ENCODE measurements at places on chromosomes 7 and 10. TPM values are rescaled to one million over a fixed set of nuclear protein-coding genes. Genes with fewer than 3 reads are reported as not detected.

GRCh38 chr7:49926720-49927119, 153.3 kb downstream of the VWC2 start:
- no peak for DNase-seq
- H3K4me3 ChIP-seq: no peak overlapping the region
- no peak overlapping the region for H3K27ac ChIP-seq
- no peaks in the 10 kb centered on the region for H3K36me3 ChIP-seq
- H3K4me1 ChIP-seq: no peaks in the 10 kb centered on the region

SPDYE8 gene
- total RNA-seq: not detected

ADRA2A gene
- total RNA-seq: 11.5 TPM

HACD1 gene
- total RNA-seq: 103 TPM

HMX2 gene
- not detected for total RNA-seq

DNA sequence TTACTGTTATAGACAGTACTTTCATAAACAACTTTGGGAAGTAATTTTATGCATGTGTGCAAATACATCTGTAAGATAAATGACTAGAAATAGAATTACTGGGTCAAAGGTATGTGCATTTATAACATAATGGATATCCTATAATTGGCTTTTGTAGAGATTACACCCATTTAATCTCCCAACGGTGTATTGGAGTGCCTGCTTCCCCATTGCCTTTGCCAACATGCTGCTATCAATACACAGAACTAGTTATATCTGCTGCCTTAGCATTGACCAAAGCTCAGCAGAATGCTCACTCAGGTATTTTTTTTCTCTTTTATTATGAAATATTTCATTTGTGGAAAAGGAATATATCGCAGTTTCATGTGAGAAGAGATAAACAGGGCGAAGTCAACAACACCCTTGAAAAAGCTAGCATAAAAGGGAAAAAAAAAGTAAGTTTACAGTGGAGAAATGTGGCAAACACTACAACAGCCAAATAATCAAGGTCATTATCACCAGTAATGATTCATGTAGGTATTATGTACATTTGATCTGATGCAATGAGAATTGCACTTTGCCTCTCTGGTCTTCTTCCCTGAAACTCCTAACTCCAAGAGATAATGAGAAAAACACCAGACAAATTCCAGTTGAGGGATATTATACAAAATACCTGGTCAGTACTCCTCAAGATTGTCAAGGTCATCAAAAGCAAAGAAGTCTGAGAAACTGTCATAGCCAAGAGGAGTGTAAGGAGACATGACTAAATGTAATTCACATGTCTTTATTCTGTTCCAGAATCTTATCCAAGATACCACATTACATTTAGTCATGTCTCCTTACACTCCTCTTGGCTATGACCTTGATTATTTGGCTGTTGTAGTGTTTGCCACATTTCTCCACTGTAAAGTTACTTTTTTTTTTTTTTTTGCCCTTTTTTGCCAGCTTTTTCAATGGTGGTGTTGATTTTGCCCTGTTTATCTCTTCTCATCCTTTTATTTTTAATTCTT, 36.8 kb downstream of the MARCHF5 start:
- DNase-seq: no peak
- H3K4me3 ChIP-seq: no peak overlapping the region
- H3K27ac ChIP-seq: no peak overlapping the region

- H3K4me3 ChIP-seq: no peak overlapping the region
- H3K4me1 ChIP-seq: peaks cover 4% of the 10 kb centered on the region
- no peaks in the 10 kb centered on the region for H3K36me3 ChIP-seq
- no peak overlapping the region for H3K27ac ChIP-seq
- DNase-seq: no peak
These were observed 3.2 kb upstream of the VSIR start for GRCh38 chr10:71776481-71776925.

DNA sequence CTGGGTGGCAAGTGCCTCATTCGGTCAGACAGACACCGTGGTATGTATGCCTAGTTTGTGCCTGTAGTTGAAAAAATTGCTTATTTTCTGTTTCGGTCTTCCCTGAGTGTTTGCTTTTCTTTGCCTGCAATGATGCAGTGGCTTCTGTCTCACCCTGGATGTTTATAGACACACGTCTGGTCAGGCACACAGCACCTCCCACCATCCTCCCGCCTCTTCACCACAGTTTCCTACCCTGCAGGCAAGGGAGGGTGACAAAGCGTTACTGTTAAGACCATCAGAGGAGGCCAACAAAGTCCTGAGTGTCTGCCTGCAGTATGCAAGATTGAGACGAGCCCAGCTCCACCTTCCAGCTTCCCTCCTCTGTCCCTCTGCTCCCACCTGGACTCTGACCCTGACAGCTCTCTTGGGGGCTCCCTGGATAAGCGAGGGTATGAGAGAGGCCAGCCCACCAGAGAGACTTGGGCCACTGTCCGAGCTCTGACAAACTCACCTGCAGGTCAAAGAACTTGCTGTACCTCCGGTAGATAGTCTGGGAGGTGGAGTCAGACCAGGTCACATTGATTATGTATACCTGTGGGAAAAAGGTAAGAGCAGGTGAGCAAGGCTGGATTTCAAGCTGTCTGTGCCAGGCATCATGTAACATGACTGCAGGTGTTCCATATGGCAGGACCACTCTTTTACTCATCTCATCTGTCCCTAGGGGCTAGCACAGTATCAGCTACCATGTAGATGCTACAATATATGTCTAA, 54.4 kb downstream of the SH3PXD2A start:
- H3K4me3 ChIP-seq: no peak overlapping the region
- H3K27ac ChIP-seq: no peak overlapping the region
- H3K4me1 ChIP-seq: no peaks in the 10 kb centered on the region
- H3K27me3 ChIP-seq: no peaks in the 10 kb centered on the region
- H3K36me3 ChIP-seq: no peaks in the 10 kb centered on the region

GRCh38 chr10:51014680-51015389, 59.5 kb upstream of the PRKG1 start:
- no peak for DNase-seq
- H3K36me3 ChIP-seq: no peaks in the 10 kb centered on the region
- peaks cover 7% of the 10 kb centered on the region for H3K4me1 ChIP-seq
- H3K4me3 ChIP-seq: no peak overlapping the region
- H3K27ac ChIP-seq: peak overlapping the region; percentile 78
- no peaks in the 10 kb centered on the region for H3K27me3 ChIP-seq

DNA sequence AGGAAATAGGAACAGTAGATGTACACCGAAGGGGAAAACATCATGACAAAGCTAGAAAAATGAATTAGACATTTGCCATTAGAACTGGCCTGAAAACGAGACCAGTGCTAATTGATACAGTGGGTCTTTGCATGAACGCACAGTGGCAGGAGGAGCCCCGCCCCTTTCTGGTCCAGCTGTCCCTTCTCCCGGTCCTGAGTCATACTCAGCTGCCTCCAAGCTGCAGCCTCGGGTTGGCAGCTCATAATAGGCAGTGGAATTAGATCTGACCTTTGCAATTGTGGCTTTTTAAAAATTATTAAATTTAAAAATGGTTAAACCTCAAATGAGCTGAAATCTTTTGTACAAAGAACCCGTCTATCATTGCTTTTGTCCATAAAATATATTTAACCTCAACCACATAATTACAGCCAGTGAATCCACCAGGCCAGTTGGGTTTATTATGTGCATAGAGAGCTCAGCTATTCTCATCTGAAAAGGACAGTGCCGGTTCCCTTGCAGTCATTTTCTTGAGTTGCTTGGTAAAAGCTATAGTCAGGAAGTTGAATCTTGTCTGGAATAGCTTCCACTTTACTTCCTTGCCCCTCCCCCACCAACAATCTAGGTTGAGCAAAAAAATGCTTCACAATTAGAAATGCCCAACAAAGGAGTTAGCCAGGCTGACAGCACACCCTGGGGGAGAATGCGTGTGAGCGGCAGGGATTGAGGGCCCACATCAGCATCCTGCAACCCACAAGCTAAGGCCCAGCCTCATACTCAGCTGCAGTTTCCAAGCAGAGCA, 147.1 kb downstream of the BUB3 start:
- no peak overlapping the region for H3K4me3 ChIP-seq
- H3K4me1 ChIP-seq: no peaks in the 10 kb centered on the region
- H3K36me3 ChIP-seq: no peaks in the 10 kb centered on the region
- no peaks in the 10 kb centered on the region for H3K27me3 ChIP-seq
- no peak overlapping the region for H3K27ac ChIP-seq

DNA sequence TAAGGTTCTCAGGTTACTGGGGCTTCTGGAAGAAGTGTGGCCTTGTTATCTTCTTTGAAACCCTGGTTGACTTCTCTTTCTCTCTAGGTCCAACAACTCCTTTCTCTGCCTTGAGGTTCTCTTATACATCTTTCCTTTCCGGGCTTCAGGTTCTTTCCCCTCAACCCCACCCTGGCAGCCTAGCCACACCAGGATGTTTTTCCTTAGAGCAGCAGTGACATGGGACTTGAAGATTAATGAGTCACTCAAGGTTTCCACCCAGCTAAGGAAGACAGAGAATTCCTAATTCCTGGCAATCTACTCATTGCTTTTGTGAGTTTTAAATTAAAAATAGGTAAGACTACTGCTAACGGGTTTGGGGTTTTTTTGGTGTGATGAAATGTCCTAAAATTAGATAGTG, 121.8 kb upstream of the HPS1 start:
- H3K4me1 ChIP-seq: no peaks in the 10 kb centered on the region
- no peak overlapping the region for H3K4me3 ChIP-seq
- H3K27ac ChIP-seq: no peak overlapping the region
- H3K36me3 ChIP-seq: no peaks in the 10 kb centered on the region

URGCP gene
- total RNA-seq: 38.0 TPM

GRCh38 chr7:92766461-92767003, 69.8 kb downstream of the CDK6 start:
- H3K4me3 ChIP-seq: no peak overlapping the region
- peaks cover 10% of the 10 kb centered on the region for H3K4me1 ChIP-seq
- H3K36me3 ChIP-seq: no peaks in the 10 kb centered on the region
- DNase-seq: no peak

GRCh38 chr10:88725798-88726197, 19.7 kb downstream of the LIPK start:
- H3K36me3 ChIP-seq: no peaks in the 10 kb centered on the region
- H3K27me3 ChIP-seq: no peaks in the 10 kb centered on the region
- no peak overlapping the region for H3K27ac ChIP-seq
- DNase-seq: no peak
- H3K4me3 ChIP-seq: no peak overlapping the region

UFSP1 gene
- 2.6 TPM for total RNA-seq

DNA sequence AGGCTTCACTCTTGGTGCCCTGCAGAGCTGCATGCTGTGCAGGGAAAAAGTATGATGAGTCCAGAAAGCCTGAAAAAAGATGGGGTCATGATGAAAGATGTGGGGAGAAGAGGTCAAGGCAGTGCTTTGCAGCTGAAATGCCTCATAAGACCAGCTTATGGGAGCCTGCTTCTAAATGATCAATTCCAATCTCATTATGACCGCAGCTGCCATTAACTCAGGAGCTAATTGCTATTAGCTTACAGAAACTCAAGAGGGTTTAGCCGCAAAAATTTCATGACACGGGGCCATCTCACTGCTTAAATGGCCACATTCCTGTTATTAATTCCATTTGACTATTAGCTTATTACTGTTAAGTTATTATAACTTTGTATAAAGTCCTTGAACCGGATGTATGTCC, 502.9 kb upstream of the ZMIZ1 start:
- H3K4me3 ChIP-seq: no peak overlapping the region
- peaks cover 4% of the 10 kb centered on the region for H3K4me1 ChIP-seq
- no peaks in the 10 kb centered on the region for H3K36me3 ChIP-seq
- H3K27ac ChIP-seq: no peak overlapping the region

SPDYE16 gene
- 0.16 TPM for total RNA-seq

GRCh38 chr10:99851825-99852224, 69.4 kb downstream of the ABCC2 start:
- H3K4me1 ChIP-seq: no peaks in the 10 kb centered on the region
- no peak overlapping the region for H3K4me3 ChIP-seq
- no peak for DNase-seq

DNA sequence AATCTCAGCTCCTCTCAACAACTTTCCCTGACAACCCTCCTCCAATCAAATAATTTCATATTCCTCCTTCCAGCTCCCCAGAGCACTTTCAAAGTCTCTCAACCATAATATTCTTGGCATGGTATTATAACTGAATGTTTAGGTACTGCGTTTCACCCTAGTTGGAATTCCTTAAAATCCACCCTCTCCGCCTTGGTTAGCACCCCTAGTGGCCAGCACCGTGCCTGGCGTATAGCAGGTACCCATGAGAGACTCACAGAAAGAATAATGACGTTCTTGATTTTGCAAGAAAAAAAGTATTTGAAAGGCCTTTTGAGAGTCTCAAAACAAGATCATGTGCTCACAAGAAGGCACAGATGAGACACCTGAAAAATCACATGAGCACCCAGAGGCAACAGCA, 50.9 kb downstream of the GLI3 start:
- no peaks in the 10 kb centered on the region for H3K4me1 ChIP-seq
- H3K27me3 ChIP-seq: no peaks in the 10 kb centered on the region
- H3K27ac ChIP-seq: no peak overlapping the region
- no peaks in the 10 kb centered on the region for H3K36me3 ChIP-seq
- no peak for DNase-seq

TAS2R5 gene
- total RNA-seq: 5.0 TPM

OR2A5 gene
- not detected for total RNA-seq

- H3K27ac ChIP-seq: no peak overlapping the region
- H3K4me3 ChIP-seq: no peak overlapping the region
- DNase-seq: no peak
- no peaks in the 10 kb centered on the region for H3K4me1 ChIP-seq
- H3K27me3 ChIP-seq: no peaks in the 10 kb centered on the region
These were observed 41.4 kb upstream of the AP5Z1 start for GRCh38 chr7:4733936-4734528.

- H3K4me1 ChIP-seq: no peaks in the 10 kb centered on the region
- H3K27ac ChIP-seq: no peak overlapping the region
- no peak overlapping the region for H3K4me3 ChIP-seq
- no peaks in the 10 kb centered on the region for H3K27me3 ChIP-seq
- H3K36me3 ChIP-seq: no peaks in the 10 kb centered on the region
- no peak for DNase-seq
These were observed 128.4 kb upstream of the STARD3NL start for GRCh38 chr7:38049679-38050078.

DNA sequence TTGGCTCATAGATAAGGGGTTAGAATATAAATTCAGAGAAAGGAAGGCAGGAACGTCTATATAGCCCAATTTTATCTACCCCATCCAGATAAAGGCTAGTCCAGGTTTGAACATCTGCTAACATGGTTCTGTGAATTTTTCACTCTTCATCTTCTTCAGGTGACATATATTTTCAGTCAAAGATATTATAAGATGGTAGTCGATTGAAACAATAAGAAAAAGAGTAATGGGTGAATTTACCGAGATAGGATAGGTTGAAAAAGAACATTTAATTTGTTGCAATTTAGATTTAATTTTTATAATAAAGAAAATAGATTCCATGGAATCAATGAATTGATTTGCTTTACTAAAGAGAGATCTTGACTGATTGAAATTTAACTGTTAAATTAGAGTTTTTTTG, at the start of gene OR2F1:
Gene OR2F1, plus strand, starts transcription at position 301 of the 400 bp plus-strand sequence. CDS start 5,127 bp downstream, outside the sequence.
- H3K4me1 ChIP-seq: peaks cover 2% of the 10 kb centered on the region
- H3K27ac ChIP-seq: no peak within 1 kb of the TSS
- H3K27me3 ChIP-seq: no peaks in the 10 kb centered on the region
- H3K4me3 ChIP-seq: no peak within 1 kb of the TSS
- no peaks in the 10 kb centered on the region for H3K36me3 ChIP-seq
- no peak for DNase-seq

Data from aorta (tissue), 5 donors.